ENCODE measurements at places on chromosomes 4 and X.
A peak's percentile ranks its signal among the peaks of the same experiment; 100 is the strongest.

GRCh38 chrX:108216405-108216804 lies 124.8 kb downstream of the ATG4A start:
- DNase-seq: no peak

DNA sequence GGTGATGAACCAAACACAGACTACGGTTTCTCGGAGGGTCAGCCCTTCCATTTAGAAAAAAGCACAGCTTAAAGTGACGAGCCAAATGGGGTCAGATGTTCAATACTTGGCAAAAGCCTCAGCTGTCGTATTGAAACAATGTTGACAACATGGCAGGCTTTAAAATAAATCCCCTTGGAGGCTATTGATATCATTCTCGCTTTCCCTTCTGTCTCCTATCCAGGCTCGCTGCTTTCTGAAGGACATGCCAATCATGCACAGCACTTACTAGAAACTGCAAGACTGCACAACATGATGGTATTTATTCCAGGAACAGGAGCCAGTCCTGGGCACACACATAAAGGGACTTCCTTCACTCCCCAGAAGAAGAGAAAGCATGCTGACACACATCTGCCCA lies 137.9 kb downstream of the SLC7A11 start:
- no peak for DNase-seq

DNA sequence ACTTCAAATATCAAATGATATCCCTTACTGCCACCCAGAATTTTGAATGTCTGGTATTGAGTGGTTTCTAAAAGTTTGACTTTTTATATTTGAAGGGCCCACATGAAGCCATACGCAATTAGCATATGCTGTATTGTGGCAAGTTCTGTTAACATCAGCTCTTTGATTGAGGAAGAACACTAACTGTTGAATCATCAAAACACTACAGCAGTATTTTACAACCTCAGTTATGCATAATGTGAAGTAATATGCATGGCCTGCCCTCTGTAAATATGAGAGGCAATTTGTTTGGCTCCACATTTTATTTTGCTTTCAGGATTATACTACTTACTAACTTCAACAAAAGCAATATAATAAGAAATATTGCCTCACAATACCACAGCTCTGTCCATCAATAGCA lies 62.2 kb upstream of the DMD start:
- DNase-seq: no peak

- peak; percentile 5 for DNase-seq
Measured at GRCh38 chr4:183876268-183876934, 28.7 kb upstream of the STOX2 start.

- DNase-seq: no peak
Measured at GRCh38 chrX:30635630-30636029, 17.6 kb upstream of the GK start.

DNA sequence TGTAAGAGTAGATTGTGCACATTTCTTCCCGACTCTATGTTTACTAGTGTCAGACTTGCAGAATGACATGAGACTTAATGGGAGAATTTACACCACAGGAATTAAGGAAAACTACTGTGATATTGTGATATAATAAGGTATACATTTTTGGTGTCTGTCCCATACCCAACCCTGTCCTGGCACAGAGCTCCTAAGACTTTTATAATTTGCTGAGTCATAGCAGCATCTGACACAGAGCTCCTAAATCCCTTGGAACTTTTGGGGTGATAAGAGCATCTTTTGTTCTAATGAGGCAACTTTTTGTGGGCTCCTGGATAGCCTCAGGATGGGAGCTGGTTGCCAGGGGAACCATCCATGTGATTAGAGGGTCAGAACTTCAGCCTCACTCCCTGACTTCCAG lies 1607.0 kb downstream of the RPA4 start:
- no peak for DNase-seq

DNA sequence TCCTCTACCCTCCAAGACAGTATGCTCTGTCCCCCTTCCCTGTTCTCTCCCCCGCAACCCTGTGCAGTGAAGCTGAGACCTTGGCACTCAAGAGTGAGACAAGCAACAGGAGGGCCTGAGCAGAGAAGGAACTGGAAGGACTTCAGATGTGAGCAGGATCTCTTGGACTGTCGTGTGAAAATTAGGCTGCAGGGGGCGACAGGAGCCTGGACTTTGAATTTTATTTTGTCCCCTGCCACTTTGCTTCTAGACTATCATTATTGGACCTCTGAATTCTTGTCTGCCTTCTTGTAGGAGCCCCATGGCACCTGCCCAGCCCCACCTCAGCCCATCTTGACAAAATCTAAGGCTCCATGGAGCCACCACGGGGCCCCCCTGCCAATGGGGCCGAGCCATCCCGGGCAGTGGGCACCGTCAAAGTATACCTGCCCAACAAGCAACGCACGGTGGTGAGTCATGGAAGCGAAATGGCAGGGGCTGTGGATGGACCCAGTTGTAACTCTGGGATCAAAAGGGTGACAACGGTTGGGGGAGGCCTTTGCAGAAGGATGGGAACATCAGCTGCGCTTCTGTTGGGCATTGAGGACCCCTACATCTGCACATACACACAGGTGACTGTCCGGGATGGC lies 1.7 kb downstream of the ARAF start:
- DNase-seq: no peak

DNA sequence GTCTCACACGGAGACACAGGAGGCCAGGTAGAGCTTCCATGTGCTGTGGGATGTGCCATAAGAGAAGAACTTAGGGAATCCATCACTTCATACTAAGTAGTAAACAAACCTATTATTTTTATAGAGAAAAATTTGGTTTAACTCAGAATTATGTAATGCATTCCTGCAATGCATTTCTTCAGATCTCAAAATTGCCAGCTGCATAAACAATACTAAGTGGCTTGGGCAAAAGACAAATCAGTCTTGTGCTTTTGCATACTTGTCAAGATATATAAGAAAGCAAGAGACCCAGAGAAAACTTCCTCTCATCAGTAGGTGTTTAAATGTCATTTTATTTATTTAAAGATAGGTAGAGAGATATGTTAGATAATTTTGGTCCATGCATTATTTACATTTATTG lies 382.1 kb upstream of the CTSO start:
- DNase-seq: no peak

DNA sequence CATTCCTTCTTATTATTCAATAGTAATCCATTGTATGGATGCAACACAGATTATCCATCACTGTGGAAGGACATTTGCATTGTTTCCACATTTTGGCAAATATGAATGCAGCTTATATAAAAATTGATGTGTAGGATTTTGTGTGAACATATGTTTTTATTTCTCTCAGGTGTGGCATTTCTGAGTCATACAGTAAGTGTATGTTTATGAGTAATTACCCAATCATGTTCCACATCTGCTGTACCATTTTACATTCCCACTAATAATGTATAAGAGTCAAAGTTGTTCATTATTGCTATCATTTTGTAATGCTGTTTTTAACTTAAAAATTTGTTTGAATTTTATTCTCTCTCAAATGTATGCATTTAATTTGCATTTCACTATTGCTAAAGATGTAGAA lies 25.5 kb downstream of the MAGEA4 start:
- no peak for DNase-seq

- DNase-seq: no peak
Measured at GRCh38 chr4:1500231-1500965, 94.2 kb upstream of the NKX1-1 start.

GRCh38 chrX:41730081-41730480 lies 6.1 kb downstream of the GPR82 start:
- DNase-seq: no peak

- no peak for DNase-seq
Measured at GRCh38 chrX:64976673-64977040, 407 bp upstream of the ZC4H2 start.

DNA sequence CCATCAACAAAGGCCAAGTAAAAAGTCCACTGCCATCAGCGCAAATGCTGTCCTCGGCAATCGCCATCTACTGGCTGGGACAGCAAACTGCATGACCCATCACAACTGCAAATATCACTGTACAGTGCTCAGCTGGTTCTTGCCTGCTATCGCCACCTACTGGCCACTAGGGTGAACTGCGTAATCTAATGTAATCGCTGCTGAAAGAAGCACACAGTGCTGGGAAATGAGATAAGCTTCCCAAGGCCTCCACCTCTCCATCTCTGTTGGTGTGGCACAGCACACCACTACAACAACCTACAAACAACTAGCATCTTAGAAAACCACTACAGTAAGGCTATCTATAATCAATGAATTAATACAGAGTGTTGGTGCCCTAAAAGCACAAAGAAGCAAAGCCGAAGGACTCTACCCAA lies 298.3 kb downstream of the TEX13A start:
- no peak for DNase-seq

GRCh38 chr4:75634281-75634680 lies 4.0 kb upstream of the CDKL2 start:
- DNase-seq: no peak
